ENCODE measurements at places on chromosomes 7 and 10.
A peak's percentile ranks its signal among the peaks of the same experiment; 100 is the strongest.

DNA sequence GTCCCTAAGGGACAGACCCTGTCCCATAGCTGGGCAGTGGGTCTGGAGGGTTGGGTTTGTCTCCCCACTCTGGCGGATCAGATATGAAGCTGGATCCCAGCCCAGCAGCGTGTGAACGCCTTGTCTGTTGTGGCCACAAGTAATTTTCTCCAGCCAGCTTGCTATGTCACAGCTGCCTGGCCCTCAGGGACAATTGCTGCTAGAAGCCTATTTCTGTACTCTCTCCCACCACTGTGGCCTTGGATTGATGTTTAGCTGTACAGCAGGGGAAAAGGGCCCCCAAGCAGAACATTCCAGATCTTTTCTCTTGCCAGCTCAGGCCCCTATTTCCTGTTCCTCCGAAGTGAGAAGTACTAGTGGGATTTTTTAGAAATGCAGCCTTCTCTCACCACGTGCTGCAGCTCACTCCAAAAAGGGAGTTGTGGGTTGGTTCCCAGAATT, 53.5 kb upstream of the WAC start:
- DNase-seq = no peak
- H3K4me1 ChIP-seq = no peaks in the 10 kb centered on the region
- no peak overlapping the region for H3K4me3 ChIP-seq
- H3K27ac ChIP-seq = no peak overlapping the region

DNA sequence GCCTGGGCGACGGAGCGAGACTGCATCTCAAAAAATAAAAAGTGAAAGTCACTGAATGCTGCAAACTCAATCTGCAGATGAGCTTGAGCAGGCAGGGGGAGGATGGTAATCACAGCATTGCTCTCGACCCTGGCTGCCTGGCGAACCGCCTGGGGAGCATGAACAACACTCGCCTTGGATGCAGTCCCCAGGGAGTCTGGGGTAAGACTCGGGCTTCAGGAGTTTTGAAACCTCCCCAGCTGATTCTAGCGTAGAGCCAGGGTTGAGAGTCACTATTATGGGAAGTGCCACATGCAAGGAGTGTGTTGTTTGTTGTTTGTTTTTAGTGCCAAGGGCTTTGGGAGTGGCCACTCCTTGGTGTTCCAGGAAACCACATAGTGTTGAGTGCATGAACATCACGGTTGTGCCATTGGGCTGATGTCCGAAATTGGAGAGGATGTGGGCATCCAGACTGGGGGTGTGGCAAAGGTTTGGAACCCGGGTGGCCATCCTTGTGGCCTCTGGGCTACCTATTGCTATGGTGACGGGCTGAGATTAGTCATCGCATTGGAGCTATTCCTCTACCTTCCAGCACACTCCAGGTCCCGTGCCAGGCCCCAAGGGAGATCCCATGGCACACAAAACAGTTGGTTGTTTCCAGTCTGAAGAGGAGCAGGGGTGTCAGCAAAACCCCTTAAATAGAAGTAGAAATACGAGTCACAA, 92.6 kb downstream of the RGS10 start:
- peaks cover 8% of the 10 kb centered on the region for H3K36me3 ChIP-seq
- H3K27me3 ChIP-seq = no peaks in the 10 kb centered on the region
- no peak for DNase-seq
- no peak overlapping the region for H3K4me3 ChIP-seq
- H3K27ac ChIP-seq = no peak overlapping the region

DNA sequence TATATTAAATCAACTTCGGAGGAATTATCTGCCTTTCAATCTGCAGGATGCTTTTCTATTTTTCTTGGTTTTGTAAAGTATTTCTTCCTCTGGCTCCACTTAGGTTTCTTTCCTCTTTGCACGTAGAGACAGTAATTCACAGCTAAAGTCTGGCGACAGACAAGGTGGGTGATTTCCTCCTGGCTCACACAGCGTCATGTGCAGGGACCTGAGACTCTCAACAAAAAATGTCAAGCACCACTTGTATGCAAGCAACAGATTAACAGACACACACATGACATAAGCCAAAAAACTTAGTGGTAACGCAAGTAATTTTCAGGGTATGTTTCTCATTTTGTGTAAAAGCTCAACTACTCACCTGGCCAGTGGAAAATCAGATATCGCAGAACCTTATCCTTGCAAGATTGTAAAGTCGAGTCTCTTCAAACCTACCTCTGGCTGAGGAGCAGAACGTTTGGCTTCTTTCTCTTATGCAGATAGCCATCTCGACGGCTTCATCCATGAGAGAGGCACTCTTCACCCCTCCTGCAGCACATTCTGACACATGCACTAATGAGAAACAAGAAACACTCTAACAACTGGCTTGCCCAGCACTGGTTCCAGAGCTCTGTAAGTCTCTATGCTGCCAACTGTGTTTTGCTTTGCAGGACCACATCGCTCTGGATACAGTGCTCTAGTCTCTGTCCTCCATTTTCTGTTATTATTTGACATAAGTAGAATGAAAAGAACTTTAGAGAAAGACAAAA, 188.0 kb downstream of the CDCA7L start:
- H3K36me3 ChIP-seq = no peaks in the 10 kb centered on the region
- no peaks in the 10 kb centered on the region for H3K4me1 ChIP-seq
- DNase-seq = no peak
- peaks cover 21% of the 10 kb centered on the region for H3K27me3 ChIP-seq
- no peak overlapping the region for H3K27ac ChIP-seq

GRCh38 chr10:102868911-102869257, 386 bp upstream of the AS3MT start:
- no peak overlapping the region for H3K27ac ChIP-seq
- H3K4me3 ChIP-seq = peak overlapping the region; percentile 73
- no peak for DNase-seq
- H3K27me3 ChIP-seq = peaks cover 18% of the 10 kb centered on the region

- no peaks in the 10 kb centered on the region for H3K4me1 ChIP-seq
- H3K27me3 ChIP-seq = peaks cover 17% of the 10 kb centered on the region
- no peak overlapping the region for H3K27ac ChIP-seq
- DNase-seq = no peak
- H3K4me3 ChIP-seq = no peak overlapping the region
Observed at GRCh38 chr10:24505759-24506158, 217.9 kb downstream of the ARHGAP21 start.

GRCh38 chr7:141463986-141464385, 87.2 kb upstream of the AGK start:
- no peak for DNase-seq
- H3K27me3 ChIP-seq = peaks cover 9% of the 10 kb centered on the region
- no peak overlapping the region for H3K27ac ChIP-seq

- no peaks in the 10 kb centered on the region for H3K27me3 ChIP-seq
- DNase-seq = no peak
- peaks cover 12% of the 10 kb centered on the region for H3K4me1 ChIP-seq
- H3K4me3 ChIP-seq = no peak overlapping the region
- H3K27ac ChIP-seq = no peak overlapping the region
- peaks cover 9% of the 10 kb centered on the region for H3K36me3 ChIP-seq
Observed at GRCh38 chr10:6181249-6181648, 21.5 kb upstream of the PFKFB3 start.

GRCh38 chr10:24467605-24468004, 256.1 kb downstream of the ARHGAP21 start:
- peaks cover 46% of the 10 kb centered on the region for H3K4me1 ChIP-seq
- no peak for DNase-seq
- H3K36me3 ChIP-seq = no peaks in the 10 kb centered on the region
- H3K27me3 ChIP-seq = peaks cover 19% of the 10 kb centered on the region
- H3K4me3 ChIP-seq = no peak overlapping the region

GRCh38 chr7:81068-81925, 111.1 kb upstream of the FAM20C start:
- no peak overlapping the region for H3K4me3 ChIP-seq
- no peaks in the 10 kb centered on the region for H3K36me3 ChIP-seq
- no peaks in the 10 kb centered on the region for H3K4me1 ChIP-seq

DNA sequence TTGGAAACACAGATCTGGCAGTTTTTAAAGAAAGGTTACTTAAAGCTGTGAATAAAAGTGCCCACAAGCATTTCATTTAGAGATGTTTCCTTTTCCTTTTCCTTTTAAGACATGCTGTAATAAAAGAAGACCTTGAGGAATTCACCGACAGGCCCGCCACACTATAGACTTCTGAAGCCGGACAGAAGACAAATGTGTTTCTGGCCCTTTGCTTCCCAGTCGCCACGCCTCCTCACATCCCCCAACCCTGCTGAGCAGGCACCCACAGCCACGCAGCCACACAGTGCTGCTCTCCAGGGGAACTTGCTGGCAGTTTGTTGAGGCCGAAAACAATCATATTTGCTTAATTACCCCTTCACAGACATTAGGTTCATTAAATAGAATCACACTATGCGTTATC, 83.4 kb downstream of the SLC25A13 start:
- H3K36me3 ChIP-seq = peaks cover 10% of the 10 kb centered on the region
- peaks cover 19% of the 10 kb centered on the region for H3K4me1 ChIP-seq
- no peak overlapping the region for H3K4me3 ChIP-seq
- no peak for DNase-seq
- no peaks in the 10 kb centered on the region for H3K27me3 ChIP-seq
- H3K27ac ChIP-seq = no peak overlapping the region

- peaks cover 2% of the 10 kb centered on the region for H3K4me1 ChIP-seq
- no peak overlapping the region for H3K4me3 ChIP-seq
- H3K27me3 ChIP-seq = peaks cover 10% of the 10 kb centered on the region
- no peaks in the 10 kb centered on the region for H3K36me3 ChIP-seq
- no peak for DNase-seq
Observed at GRCh38 chr10:22722626-22723169, 8.3 kb upstream of the PIP4K2A start.

DNA sequence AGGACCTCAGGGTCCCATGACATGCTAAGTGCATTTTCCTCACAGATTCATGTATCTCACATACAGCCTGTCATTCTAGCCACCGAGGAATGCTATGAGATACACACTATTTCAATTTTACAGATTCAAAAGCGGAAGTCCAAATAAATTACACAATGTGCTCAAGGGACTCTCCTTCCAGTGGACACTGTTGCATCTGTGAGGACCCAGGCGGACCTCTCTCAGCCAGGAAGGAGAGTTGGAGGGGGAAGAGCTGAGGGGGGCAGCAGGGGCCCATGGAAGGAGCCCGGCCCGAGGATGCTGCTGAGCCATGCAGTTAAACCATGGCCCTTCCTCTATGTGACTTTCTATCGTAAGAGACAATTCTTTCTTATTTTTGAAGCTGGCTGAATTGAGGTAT, 93.6 kb downstream of the VOPP1 start:
- no peaks in the 10 kb centered on the region for H3K27me3 ChIP-seq
- peaks cover 55% of the 10 kb centered on the region for H3K4me1 ChIP-seq
- H3K4me3 ChIP-seq = no peak overlapping the region
- H3K36me3 ChIP-seq = peaks cover 14% of the 10 kb centered on the region
- peak; percentile 1 for DNase-seq
- H3K27ac ChIP-seq = no peak overlapping the region

DNA sequence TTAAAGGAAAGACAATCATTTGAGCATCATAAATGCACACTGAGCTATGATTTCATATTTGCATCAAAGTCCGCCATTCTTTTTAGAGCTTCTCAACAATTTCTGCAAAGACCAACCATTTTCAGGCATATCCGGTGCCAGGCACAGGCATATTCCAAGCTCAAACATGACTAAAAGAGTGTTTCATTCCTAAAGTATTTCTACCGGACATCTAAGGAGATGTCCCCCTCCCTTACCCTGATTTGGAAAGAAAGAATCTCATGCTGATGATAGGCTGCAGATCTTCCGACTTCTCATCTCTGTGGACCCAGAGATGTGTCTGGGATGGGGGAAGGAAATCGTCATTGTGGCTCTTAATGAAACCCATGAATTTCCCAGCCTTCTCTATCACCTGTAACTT, 600.5 kb upstream of the MGMT start:
- H3K4me3 ChIP-seq = no peak overlapping the region
- no peaks in the 10 kb centered on the region for H3K27me3 ChIP-seq
- no peaks in the 10 kb centered on the region for H3K36me3 ChIP-seq
- H3K4me1 ChIP-seq = no peaks in the 10 kb centered on the region
- no peak for DNase-seq

DNA sequence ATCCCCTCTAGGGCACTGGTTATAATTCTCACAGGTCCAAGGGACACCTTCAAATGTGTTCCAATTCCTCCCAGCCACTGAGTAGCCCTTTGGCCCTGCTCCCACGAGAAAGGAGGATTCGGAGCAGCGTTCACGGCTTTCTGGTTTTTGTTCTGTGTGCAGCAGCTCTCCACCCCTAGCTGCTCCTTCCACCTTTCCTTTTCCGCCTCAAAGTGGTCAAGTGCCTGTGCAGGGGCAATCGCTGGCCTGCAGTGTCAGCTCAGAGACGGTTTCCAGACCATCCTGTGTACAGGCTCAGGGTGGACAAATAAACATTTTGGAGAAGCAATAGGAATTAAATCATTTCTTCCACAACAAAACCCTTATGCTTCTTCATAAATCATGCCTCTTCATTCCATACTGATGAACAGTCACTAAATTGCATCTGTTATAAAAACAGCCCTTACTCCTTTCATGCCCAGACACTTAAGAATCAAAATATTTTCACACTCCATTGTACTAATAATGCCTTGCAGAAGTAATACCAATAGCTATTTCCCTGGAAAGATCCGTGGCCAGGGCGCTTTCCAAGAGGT, 1.1 kb downstream of the KIAA1549 start:
- H3K4me1 ChIP-seq = peaks cover 15% of the 10 kb centered on the region
- peak overlapping the region; percentile 81 for H3K4me3 ChIP-seq
- H3K36me3 ChIP-seq = no peaks in the 10 kb centered on the region
- H3K27me3 ChIP-seq = peaks cover 56% of the 10 kb centered on the region

- no peak overlapping the region for H3K4me3 ChIP-seq
- H3K36me3 ChIP-seq = no peaks in the 10 kb centered on the region
- DNase-seq = no peak
- no peaks in the 10 kb centered on the region for H3K4me1 ChIP-seq
Observed at GRCh38 chr7:55778631-55779030, 83.9 kb downstream of the SEPTIN14 start.

DNA sequence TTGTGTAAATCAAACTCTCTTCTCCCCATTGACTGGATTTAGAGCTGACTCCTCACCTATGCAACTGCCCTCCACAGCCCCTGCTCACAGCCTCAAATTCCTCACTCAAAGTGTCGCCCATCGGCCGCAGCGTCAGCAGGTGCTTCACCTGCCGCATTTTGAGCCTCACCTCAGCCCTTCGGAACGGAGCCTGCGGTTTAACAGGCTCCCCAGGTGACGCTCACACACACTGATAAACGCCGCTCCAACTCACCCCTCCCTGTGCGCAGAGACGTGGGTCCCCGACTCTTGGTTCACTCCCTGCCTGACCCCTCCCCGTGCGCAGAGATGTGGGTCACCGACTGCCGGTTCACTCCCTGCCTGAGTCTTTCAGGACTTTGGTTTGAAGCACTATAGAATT, 57.1 kb downstream of the CARD11 start:
- no peaks in the 10 kb centered on the region for H3K27me3 ChIP-seq
- H3K4me3 ChIP-seq = no peak overlapping the region
- H3K27ac ChIP-seq = no peak overlapping the region
- H3K36me3 ChIP-seq = peaks cover 66% of the 10 kb centered on the region
- no peak for DNase-seq
- H3K4me1 ChIP-seq = peaks cover 33% of the 10 kb centered on the region

GRCh38 chr10:33126742-33127141, 168.7 kb upstream of the ITGB1 start:
- peaks cover 46% of the 10 kb centered on the region for H3K4me1 ChIP-seq
- H3K27me3 ChIP-seq = no peaks in the 10 kb centered on the region
- H3K36me3 ChIP-seq = peaks cover 3% of the 10 kb centered on the region
- DNase-seq = no peak
